Activated T-helper 1 cell treated with Interleukin-2 at 50 U/mL for 16 hours (primary cell): ENCODE measurements at places on chromosomes 4 and X.

DNA sequence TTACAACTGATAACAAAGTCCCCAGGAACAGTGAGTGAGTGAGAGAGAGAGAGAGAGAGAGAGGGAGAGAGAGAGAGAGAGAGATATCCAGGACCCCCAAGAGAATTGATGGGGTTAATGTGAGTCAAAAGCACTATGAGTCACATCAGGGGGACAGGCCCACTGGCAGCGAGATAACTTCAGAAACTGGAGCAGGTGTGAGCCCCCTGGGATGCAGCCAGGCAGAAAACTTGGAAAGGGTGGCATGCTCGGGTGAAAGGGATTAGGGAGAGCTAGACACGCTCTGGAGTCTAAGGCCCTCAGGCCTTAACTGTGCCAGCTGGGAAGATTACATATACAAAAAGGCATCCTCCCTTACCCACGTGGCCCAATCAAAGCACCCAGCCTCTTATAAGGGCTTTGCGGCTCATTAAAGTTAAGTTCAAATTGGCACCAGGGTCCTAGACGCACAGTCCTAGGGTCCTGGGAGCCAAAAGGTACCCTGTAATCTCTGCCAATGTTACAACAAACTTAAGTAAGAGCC lies 841 bp downstream of the ACOT9 start:
- no peak for DNase-seq

DNA sequence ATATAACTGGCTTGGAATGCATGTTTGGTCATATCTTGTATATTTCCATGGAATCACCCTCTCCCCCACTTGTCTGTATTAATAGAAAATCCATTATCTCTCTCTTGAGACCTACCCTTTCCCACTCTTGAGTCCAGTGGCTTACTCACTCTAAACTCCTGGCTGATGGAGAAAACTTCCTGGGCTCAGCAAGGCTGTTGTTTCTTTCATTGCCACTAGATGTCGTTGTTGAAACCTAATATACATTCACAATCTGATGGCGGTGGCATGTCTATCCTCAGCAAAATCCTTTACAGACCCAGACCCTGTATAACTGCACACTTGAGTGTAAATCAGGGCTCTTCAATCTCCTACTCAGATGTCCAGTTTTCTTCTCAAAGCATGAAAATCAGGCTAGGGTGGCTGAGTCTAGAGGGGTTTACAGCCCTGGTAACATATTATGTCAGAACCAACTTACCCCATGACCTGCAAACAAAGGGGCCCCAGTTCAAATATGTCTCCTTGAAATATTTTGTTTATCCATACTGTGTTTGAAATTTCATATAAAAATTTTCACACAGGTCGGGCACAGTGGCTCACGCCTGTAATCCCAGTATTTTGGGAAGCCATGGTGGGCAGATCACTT lies 70.0 kb upstream of the FAM241A start:
- no peak for DNase-seq

- no peak for DNase-seq
These were observed 13.4 kb upstream of the CHIC2 start for GRCh38 chr4:54077812-54078211.

DNA sequence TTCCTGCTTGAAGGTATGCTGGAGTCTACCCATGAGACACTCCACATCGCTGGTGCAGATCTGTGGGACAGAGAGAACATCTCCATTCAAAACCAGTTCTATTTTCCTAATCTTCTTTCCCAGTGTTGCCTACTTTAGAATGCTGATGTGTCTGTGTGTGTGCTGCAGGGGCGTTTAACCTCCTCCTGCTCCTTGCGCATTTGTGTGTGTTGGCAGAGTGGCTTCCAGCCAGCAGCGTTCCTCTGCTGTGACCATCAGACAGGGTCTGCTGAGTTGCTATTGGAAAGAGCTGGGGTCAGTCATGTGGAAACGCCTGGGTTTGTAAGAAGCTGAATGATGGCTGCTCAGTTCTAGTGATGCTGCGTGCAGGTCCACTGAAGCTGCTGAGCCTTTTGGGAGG lies 223.6 kb downstream of the RBMX2 start:
- DNase-seq, result no peak

DNA sequence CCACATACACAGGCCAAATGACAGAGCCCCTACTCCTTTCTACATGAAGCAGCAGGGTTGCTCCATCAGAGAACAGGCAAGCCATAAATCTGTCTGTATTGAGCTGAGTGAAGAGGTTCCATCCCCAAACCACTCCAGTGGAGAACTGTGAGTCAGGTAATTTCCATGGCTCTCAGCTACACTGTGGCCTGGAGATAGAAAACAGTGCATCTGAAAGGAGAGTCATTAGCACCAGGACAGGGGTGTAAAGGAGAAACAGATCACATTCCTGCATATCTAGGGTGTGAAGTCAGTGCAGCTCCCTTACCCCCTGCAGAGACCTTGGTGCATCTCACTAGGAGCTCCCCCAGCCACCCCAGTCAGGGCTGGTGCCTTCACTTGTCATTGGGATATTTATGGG lies 314.7 kb downstream of the CHIC1 start:
- no peak for DNase-seq

GRCh38 chrX:100812216-100813158 lies 7.7 kb upstream of the CSTF2 start:
- DNase-seq, result no peak

DNA sequence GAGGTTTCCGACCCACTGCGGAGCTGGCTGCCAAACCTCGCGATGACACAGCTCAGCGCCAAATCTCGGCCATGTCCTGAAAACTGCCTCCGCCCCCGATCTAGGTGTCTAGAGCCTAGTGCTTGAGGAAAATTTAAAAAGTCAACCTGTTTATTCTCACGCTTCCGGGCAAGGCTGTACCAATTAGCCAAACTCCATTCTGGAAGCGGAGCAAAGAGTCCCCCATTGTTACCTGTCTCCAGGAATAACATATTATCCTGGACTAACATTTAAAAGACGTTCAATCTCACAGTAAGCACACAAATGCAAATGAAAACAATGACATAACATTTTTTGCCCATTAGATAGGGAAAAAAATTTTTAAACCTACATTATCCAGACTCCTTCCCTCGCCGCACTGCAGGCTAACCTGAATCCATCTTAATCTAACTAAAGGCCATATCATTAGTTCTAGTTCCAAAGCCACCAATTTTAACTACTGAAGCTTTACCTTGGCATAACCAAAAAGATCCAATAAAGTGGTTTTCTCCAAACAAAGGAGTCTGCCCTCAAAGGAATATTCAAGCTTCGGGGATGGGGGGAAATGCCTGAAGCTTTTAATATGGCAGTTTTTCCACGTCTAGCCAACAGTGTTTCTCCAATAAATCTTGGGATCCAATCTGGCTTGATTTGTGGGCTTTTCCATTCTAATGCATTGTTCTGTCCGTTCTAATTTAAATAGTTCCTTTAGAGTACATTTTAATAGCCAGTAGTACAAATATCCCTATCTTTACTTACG lies 1.9 kb downstream of the HUWE1 start:
- DNase-seq, result no peak

DNA sequence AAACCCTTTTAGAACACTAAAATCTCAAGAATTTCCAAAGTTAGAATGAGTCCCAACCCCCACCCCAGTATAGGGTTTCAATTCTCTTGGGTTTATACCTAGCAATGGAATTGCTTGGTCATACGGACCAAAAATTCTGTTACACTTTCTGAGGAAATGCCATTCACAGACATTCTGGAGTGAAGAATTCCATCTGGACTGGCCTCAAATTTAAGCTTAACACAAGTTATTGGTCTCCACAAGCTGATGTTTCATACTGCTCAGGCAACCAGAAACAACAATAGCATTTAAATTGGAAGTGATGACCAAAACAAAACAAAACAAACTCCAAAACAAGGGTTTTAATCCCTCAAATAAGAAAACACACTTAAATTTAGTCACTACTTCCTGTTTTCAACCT lies 51.1 kb downstream of the GPC4 start:
- DNase-seq, result no peak

DNA sequence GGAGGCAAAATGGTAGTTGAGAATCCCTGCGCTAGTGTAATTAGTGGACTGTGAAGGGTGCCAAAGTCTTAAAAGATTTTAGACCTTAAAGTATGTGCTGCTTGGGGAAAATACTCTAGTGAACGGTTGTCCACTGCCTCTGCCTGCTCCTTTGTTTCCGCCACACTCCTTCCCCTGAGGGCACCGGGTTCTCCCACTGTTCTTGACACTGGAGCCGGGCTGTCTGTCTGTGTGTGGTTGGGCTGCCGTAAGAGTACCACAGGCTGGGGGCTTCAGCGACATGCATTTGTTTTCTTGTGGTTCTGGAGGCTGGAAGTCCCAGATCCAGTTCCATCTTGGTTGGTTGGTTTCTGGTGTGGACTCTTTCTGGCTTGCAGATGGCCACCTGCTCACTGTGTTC lies 76.2 kb downstream of the CLDN34 start:
- no peak for DNase-seq

DNA sequence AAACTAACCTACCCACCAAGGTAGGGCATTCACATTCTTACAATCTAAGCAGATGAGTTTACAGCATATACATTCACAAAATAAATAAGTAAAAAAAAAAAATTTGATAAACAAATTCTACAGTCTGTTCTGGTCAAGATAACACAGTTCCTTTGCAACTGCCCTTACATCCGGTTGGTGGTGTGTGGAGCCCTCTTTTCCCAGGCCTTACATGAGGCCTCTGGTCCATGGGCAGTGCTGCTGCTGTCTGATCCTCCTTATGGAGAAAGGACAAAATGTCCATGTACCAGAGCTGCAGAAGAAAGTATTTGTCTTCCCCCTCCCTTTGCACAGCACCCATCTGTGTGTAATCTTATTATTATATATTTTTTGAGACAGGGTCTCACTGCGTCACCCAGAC lies 2.2 kb upstream of the SEPTIN11 start:
- no peak for DNase-seq

DNA sequence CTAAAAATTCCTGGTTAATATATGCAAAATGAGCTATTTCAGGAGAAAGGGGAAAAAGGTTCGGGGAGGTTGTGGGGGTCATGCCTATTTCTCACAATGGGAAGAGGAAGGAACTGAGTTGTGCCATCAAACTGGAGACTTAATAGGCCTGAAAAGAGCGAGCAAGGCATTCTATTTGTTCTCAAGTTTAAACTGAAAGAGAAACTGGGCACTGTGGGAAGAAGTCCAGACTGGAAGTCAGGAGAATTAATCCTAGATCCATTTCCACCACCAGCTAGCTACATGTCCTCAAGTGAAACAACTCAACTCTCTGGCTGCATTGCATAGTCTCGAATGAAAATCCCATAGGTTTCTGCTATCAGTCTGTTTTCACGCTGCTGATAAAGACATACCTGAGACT lies 50.6 kb downstream of the PPARGC1A start:
- DNase-seq, result no peak

DNA sequence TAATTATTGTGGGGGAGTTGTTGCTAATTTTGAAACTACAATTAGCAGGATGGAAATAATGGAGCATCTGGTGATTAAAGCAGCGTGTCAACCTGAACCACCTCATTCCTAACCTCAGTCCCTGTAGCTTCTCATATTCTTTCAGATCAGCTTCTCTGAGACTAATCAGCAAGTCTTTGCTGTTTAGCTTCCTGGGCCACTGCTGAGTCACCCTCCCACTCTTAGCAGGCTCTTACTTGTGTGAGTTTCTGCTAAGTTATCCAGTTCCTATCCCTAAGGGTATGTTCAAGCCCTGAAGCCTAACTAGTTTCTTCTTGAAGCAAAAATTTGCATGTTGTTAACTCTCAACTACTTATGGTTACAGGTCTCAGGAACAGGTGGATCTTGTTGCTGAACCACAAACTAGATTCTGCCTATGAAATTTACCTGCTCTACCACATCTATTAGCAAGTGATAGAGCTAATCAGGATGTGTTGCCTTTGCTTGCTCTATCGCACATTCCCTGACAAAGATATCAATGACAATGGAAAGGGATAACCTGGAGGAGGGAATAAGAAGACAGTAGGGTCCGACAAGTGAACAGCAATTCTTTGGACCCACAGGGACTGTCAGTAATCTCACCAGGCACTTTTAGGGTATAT lies 134.2 kb downstream of the EIF4E start:
- DNase-seq, result no peak

- DNase-seq, result no peak
These were observed 30.9 kb downstream of the HTT-AS start for GRCh38 chr4:3043282-3044020.

DNA sequence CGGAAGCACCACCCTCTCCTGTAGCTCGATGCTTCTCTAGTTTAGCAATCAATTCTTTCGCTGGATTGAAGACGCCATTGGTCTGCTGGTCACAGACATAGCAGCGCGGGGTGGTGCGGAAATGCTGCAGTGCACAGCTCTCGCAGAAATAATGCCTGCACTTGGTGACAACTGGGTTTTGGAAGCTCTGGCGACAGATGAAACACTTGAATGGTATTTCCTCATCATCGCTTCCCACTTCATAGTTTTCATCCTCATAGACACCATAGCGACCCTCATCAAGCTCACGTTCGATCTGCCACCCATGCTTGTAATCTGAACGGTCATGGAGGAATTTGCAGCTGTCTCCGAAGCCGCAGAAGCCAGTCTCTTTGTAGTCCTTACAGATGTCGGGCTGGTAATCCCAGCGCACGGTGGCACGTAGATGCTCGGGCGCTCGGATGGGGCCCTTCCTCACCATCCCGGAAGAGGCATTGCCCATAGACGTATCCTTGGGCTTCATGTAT lies 854 bp downstream of the RNF113A start:
- DNase-seq, result no peak

GRCh38 chrX:151790481-151791160 lies 56.1 kb downstream of the CNGA2 start:
- DNase-seq, result no peak

DNA sequence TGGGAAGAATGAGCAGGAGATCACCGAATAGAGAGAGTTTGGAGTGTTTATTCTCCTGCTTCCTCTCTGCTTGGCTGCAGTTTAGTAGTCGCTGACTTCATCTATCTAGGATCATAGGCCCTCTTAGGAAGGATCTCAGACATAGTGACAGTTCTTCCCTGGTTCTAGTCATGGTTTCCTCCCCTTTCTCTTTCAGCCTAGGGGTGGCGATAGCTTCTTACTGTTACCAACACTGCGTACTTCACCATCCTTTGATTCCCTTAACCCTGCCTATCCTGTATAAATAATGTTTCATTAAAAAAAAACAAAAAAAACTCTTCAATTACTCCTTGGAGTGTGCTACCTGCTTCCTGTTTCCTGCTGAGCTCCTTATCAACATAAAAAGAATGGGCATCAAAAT lies 103.8 kb downstream of the DDX53 start:
- no peak for DNase-seq

DNA sequence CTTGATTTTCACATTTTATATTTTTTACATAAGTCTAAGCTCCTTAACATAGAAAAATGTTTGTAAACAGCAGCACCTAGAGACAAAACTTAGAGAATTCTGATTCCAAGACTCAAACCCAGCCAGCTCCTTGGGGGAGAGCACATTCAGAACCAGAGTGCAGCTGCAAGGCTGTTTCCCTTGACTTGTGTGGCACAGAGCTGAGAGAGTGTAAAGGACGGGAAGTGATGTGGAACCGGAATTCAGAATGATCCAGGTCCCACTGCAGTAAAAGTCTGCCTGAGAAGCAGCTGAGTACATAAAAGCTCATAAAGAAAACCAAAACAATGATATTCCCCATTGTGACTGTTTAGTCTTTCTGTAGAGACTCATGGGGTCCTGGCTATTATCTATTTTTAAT lies 713.8 kb downstream of the RAB28 start:
- no peak for DNase-seq

- DNase-seq, result no peak
These were observed 6.3 kb downstream of the RHOXF1 start for GRCh38 chrX:120109378-120109777.

- no peak for DNase-seq
These were observed 36.7 kb downstream of the SMIM20 start for GRCh38 chr4:25950461-25951389.
